ENCODE measurements at places on chromosomes 16 and 17.

DNA sequence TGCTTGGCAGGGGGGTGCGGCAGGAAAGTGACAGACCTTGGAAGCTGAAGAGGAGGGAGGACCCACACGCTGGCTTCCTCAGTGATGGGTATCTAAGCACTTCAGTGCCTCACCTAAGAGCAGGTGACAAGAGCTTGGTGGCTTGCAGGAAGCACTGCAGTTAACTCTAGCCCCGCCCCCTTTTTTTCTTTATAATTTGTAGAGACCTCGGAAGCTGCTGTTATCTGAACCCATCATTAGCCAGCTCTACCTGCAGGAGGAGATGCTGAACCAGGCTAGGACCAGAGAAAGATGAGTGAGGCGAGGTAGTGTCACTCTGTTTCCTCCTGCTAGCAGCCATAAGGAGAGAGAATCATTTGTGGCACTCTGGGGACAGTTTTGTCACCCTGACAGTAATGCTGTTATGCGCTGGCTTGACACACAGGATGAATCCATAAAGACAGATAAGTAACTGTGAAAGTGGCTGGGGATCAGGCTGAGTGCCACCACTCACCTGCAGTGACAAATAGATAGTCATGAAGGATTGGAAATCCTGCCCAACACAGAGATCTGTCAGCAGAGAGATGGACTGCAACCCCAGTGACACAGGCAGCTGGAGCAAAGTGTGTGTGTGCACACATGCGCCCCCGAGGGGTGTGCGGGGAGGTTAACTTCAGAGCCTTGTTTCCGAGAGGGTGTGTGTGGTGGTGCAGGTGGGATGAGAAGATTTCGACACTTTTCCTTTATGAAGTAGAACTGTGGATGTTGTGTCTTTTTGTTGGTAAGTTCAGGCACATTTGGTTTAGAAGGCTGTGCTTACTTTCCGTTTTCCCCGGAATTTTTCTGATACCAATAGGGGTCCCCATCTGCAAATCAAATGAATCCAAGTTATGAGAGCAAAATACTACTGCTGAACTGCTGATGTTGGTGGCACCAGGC, 224.0 kb downstream of the IRX3 start:
- no peak for DNase-seq

DNA sequence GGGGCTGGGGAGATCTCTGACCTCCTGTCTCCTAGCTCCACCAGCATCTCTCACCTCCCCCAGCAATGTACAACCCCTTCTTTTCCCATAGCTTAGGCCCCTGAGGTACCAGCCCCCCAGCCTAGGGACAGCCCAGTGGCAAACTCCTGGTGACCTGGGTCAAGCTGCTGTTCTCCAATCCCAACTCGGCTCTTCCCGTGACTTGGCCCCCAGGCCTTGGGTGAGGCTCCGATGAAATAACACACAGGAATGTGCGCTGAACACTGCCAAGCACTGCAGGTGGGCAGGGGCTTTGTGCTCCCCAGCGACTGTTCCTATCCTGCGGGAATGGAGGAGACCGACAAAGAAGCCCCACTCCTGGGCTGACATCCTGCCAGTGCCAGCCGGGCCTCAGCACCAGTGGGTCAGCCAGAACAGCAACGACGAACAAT, 63.7 kb upstream of the AMZ2 start:
- no peak for DNase-seq

GRCh38 chr17:2906901-2907300, 110.7 kb downstream of the RAP1GAP2 start:
- DNase-seq = no peak

- DNase-seq = no peak
Measured at GRCh38 chr17:17606416-17607000, 15.0 kb upstream of the PEMT start.

GRCh38 chr17:38885044-38885727, 15.3 kb downstream of the LASP1 start:
- no peak for DNase-seq

GRCh38 chr17:72725433-72726068, 366.9 kb downstream of the SLC39A11 start:
- DNase-seq = no peak

DNA sequence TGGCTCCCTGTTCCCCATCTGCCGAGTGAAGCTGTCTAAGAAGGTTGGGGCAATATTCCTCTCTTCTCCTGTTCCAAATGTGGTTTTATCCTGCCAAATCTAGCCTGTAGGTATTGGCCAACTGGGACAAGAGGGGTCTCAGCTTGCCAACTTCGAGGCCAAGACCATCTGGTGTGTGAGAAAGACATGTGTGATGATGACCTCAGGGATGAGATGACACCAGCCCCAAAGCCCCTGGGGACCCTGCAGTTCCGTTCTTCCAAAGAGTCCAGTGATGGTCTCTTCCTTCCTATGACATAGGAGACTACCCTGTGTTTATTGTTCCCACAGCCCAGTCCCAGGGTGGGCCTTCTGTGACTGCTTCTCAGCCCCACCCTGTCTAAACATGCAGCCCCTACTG, 34.8 kb upstream of the ADAMTS18 start:
- DNase-seq = no peak

DNA sequence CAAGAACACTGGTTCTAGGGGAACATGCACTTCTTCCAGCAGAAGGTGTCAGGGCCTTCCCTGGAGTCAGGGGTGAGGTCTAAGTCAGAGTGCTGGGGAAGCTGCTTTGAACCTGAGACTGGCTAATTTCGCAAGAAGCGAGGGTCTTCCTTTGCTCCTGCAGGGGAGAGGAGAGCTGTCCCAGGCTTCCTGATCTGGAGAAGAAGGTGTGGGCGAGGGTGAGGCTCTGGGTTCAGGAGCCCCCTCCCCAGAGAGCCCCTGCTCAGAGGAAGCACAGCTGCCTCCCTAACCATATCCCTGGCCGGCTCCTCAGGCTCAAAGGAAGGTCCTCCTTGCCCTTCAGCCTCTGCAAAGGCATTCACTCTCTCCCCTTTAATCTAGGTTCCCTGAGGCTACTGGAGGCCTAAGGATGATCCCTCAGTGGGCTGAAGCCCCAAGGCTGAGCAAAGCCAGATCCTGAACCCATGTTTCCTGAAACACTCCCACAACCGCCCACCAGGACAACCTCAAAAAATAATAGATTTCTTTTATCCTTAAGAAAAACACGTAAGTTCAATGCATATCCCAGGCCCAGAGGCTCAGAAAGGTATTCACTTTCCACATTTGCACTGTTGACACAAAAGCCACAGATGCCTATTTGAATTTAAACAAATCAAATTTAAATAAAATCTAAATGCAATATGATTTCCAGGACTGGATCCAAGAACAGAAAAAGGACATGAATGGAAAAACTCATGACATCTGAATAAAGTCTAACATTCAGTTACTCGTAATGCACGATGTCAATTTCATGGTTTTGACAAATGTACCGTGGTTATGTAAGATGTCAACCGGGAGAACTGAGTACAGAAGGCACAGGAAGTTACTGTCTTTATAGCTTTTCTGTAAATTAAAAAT, 71.5 kb upstream of the RCVRN start:
- DNase-seq = no peak

GRCh38 chr17:49968405-49969133, 421 bp upstream of the DLX4 start:
- DNase-seq = peak; percentile 28

- no peak for DNase-seq
Measured at GRCh38 chr16:26667307-26667706, 399.4 kb upstream of the C16orf82 start.

DNA sequence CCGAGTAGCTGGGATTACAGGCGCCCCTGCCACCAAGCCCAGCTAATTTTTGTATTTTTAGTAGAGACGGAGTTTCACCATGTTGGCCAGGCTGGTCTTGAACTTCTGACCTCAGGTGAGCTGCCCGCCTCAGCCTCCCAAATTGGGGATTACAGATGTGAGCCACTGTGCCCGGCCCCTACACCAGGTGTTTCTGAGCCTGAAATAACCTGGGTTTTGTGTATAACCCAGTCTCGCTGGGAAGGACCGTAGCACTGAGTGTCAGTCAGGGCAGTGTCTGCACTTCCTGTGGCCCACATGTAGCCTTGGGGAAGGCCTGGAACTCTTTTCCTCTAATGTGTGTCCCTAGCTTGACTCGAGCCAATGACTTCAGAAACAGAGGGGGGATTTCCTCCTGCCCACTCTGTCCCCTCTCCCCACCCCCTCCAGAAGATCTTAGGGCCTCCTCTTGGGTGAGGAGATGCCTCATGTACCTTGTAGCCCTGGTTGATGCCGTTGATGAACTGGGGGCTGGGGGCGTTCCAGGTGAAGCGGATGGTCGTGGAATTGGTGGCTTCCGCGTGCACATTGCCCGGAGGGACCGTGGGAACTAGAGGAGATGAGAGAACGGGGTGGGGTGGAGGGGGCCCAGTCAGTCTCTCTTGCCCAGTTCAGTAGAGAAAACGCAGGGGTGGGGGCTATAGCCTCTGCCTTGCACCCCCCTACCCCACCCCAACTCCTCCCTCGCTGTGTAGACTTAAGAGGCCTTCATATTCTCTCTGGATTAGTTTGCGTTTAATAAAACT, 102.6 kb upstream of the CDC42EP4 start:
- no peak for DNase-seq

DNA sequence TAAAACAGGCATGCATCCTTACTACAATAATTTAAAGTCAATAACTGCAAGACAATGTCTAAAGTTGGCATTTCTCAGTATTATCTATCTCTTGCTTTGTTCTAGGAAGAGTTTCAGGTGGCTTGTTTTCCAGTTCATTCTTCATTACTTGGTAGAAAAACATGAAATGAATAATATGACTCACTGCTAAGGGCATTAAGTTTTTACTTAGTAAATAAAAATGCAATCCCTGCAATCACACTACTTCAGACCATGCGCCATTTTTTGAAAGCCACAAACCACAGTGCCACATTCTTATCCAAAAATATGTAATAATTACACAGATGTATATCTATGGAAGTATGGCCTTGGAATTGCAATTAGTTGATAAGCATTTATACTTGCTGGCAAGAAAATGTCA, 55.4 kb downstream of the CREBBP start:
- peak; percentile 41 for DNase-seq

- no peak for DNase-seq
Measured at GRCh38 chr17:38745545-38745944, 2.6 kb downstream of the PCGF2 start.

DNA sequence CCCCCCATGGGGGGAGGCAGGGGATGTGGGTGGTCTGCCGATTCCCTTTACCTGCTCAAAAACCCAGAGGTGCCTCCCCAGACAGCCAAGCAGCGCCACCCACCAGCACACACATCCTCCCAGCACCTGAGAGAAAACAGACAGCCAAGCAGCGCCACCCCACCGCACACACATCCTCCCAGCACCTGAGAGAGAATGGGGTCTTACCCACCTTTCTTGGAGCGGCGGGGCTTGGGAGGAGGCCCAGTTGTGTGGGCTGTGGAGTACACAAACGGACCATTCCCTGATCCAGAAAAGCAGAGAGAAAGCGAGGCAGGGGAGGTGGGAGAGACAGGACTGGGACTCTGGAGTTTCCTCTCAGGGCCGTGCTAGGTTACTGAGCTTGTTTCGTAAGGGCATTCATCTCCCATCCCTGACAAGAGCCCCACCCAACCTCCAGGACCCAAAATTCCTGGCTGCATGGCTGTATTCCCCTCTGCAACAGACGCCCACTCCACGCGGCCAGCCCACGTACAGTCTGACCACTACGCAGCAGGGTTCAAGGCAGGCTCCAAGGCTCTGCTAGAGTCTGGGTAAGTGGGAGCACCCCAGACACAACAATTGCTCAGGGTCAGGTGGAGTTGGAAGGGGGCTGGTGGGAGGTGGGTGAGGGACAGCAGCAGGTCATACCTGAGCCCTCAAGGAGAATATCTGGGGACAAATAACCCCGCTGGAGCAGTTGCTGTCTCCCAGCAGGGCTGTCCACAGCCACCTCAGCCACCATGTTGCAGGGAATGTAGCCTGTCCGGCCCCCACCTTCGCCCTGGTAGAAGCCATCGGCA, 22.3 kb downstream of the TSPOAP1 start:
- no peak for DNase-seq

DNA sequence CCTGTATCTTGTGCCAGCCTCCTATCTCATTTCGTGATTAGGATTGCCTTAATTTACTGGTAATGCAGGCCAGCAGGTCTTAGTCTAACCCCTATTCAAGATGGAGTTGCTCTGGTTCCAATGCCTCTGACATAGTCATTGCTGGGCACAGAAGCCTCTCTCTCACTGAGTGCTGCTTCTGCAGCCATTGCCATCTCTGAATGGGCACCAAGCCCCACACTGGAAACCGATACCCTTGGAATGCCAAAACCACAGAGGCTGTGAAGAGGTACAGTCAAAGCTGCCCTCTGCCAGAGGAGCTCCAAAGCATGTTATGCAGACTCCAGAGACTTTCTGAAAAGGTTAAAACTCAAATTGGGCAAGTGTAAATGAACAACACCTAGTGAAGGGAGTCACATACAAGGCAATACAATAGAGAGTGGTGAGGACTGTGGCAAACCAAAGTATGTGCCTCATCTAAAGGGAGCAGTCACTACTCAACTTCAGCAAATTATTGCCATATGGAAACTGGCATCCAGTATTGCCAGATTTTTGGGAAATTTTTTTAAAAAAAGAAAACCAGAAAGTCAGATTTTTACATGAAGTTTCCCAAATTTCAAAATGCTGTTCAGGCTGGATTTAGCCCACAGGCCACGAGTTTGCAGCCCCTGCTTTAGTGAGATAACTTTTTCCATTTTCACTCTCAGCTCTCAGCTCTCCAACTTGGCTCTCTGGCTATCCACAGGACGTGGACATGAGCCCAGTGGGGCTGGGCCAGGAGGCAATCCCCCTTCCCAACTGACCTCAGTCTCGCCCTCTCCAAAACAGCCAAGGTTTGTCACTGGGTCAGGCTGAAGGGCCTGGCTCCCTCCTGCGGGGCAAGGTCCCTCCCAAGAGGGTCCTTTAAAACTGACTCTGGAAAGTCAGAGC, 2.1 kb upstream of the MMP2 start:
- DNase-seq = no peak

Measured in GM04503 (cell line).